ENCODE measurements at places on chromosomes 3 and 15.

DNA sequence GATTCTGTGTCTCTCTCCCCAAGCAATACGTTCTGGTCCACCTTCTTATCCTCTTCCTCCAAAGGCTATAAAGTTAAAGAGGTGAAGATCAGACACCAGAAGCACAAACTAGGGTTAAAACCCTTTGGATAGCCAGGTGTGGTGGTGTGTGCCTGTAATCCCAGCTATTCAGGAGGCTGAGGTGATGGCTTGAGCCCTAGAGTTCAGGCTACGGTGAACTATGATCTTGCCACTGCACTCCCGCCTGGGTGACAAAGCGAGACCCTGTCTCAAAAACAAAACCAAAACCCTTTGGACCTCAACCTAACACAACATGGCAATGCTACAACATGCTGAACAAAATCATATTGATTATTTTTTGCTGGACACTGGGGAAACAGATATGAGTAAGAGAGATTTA lies 43.2 kb downstream of the MSL2 start:
- no peak for DNase-seq

- DNase-seq, result no peak
Measured at GRCh38 chr15:27550635-27551034, 548.5 kb downstream of the OCA2 start.

DNA sequence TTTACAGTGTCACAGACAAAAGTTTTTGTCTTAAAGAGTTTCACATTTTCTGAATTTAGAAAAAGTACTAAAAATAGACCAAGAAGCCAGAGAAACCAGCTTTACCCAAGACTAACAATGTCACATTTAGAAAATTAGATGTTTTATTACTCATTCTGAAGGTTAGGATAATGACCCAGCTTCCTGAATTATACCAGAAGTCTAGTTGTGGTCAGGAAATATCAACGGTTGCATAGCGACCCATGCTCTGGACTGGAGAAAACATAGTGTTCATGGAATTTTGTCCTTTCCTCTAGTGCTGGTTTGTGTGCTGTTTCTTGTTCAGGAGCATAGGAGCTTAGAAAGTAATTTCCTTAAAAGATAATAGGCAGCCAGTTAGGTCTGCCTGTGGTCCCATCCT lies 59.0 kb downstream of the DPPA2 start:
- no peak for DNase-seq

DNA sequence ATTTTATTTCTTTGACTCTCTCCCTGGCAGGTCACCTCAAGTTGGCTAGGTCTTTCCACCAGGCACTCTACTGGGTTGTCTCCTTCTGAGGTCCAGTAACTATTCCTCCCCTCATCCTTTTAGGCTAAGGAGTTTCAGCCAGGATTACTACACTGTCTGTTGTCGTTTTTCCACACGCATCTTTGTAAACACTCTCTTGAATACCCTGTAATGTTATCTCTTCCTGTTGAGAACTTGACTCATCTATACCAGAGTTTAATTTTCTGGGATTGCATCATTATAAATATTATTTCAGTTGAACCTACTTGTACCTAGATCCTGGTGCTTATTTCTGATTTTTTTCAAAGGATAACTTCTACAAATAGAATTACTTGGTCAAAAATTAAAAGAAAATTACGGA lies 138.3 kb downstream of the SQOR start:
- DNase-seq, result no peak

- DNase-seq, result no peak
Measured at GRCh38 chr3:27675287-27675686, 46.8 kb downstream of the EOMES start.

DNA sequence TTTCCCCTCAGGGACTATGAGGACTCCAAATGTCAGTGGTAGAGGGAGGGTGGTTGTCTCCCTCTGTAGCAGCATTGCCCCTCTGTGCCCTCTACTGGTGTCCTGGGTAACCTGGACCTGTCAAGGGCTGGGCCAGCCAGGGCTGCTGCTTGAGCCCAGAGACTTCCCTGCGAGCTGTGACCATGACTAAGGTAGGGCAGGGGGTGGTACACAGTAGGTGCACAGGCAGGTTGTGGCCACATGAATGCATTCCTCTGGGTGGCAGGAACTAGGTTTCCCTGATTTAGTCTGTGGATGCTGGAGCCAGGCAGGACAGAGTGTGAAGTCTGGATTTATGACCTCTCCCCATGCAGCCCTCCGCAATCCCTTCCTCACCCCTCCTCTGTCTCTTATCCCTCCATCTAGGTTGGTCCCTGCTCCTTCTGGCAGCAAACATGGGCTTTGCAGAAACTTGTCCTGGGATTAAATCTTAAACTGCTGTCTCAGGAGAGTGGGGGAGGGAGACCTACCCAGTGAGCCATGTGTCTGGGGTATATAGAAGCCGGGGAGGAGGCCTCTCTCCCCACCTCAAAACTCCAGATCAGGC lies 8.7 kb upstream of the SEMA3F start:
- no peak for DNase-seq

DNA sequence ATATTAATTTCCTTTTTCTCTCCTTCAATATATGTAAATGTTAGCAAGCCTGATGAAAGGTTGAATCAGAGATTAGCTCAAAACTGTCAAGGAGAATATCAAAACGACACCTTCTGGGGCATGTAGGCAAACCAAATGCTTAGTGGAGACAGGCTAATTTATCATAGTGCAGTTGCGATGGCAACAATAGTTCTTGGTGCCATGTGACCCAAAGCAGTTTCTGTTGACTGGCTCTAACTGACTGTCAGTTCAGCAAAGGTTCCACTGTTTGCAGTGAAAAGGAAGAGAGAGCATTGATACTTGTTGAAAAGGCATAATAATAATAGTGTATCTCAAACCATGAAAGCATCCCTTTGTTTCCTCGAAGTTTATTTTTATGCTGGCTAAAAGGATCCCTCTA lies 513.9 kb downstream of the NLGN1 start:
- DNase-seq, result no peak

- DNase-seq, result no peak
Measured at GRCh38 chr15:46872981-46873330, 844.3 kb upstream of the SEMA6D start.

GRCh38 chr3:196332168-196332567 lies 6.0 kb downstream of the TM4SF19 start:
- no peak for DNase-seq

- DNase-seq, result no peak
Measured at GRCh38 chr3:100641471-100642032, 32.2 kb downstream of the ADGRG7 start.

DNA sequence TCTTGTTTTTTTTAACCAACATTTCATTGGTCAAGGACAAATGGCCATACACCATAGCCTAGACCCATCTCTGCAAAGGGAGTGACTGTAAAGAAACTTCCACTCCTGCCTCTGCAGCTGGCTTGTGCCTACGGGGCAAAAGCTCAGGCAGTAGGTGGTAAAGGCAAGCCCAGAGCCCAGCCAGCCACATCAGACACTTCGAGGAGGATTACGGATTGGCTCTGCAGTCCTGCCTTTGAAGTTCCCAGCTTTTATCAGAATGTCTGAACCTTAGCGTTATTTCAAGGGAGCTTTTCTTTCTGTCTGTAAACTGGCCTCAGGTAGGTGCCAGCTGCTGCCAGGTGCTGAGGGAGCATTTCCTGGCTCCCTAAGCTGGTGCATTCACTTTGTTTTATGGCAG lies 15.6 kb downstream of the ZNF710 start:
- DNase-seq, result no peak

- DNase-seq, result no peak
Measured at GRCh38 chr15:93289941-93290617, 201.1 kb upstream of the RGMA start.

DNA sequence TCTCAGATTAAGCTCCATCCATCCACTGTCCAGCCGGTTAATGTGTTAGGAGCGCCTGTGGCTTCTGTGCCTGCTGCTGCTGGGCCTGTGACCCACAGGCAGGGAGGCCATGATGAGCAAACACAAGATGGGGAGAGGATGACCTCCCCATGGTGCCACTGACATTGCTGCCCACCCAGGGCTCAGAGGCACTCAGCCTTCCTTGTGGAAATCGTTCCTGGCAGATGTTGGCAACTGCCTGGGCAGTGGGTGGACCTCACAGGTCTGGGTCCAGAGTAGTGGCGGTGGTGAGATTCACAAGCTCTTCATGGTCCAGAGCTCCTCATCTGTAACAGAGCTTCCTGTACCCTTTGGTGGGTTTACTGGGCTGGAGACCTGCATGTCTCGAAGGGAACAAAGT lies 38.6 kb downstream of the SCN5A start:
- DNase-seq, result no peak

DNA sequence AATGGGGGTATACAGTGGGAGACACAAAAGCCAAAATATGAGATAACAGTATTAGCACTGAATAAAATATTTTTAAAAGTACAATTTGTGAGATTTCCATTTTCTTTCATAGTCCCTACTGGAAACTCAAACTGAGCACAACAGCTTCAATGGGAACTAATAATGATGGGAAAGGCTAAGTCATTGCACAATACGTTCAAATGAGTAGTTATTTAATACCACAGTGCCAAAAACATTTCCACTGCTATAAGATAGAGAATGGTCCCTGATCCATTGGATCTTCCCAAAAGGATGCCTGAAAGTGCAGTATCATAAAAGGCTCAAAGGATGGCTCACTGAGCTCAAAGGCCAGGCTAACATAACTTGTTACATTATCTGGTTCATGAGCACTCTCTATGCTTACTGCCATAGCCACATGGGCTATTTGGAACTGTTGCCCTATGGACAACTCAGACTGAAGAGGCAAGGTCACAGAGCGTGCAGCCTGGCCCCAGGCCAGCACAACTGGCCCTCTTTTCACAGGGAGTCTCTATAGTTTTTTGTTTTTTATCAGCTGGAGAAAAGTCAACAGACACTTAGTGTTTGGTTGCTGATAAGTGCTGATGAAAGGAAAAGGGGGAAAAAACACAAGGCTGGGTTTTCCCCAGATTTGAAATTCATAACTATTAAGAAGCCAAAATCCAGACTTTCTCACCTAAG lies 54.1 kb upstream of the PPIB start:
- no peak for DNase-seq

GRCh38 chr15:45468294-45468693 lies 54.3 kb downstream of the SLC30A4 start:
- DNase-seq, result no peak

GRCh38 chr3:187639927-187640568 lies 30.1 kb downstream of the SST start:
- no peak for DNase-seq

GRCh38 chr3:73681610-73682009 lies 56.9 kb upstream of the PDZRN3 start:
- DNase-seq, result no peak

DNA sequence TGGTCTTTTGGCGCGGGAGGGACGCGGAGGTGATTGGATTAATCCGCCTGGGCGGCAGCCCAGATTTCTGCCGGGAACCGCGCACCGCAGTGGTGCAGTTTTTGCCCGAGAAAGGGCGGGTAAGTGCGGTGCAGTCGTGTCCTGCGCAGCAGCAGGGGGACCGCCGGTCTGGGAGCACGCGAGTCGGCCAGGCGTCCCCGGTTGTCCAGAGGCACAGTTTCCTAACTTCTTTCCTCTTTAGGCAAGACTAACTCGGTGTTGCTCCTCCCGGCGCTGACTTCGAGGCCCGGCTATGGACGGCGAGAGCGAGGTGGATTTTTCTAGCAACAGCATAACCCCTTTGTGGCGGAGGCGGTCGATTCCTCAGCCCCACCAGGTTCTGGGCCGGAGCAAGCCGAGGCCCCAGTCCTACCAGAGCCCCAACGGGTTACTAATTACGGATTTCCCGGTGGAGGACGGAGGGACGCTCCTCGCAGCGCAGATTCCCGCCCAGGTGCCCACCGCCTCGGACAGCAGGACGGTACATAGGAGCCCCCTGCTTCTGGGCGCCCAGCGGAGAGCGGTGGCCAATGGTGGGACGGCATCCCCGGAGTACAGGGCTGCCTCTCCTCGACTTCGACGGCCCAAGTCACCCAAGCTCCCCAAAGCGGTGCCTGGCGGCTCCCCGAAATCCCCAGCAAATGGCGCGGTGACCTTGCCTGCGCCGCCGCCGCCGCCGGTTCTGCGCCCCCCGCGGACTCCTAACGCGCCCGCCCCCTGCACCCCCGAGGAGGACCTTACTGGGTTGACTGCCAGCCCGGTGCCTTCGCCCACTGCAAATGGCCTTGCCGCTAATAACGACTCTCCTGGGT lies 736 bp downstream of the ARHGEF26 start:
- peak; percentile 14 for DNase-seq

GRCh38 chr3:7562892-7563291 lies 702.0 kb downstream of the GRM7 start:
- DNase-seq, result no peak

DNA sequence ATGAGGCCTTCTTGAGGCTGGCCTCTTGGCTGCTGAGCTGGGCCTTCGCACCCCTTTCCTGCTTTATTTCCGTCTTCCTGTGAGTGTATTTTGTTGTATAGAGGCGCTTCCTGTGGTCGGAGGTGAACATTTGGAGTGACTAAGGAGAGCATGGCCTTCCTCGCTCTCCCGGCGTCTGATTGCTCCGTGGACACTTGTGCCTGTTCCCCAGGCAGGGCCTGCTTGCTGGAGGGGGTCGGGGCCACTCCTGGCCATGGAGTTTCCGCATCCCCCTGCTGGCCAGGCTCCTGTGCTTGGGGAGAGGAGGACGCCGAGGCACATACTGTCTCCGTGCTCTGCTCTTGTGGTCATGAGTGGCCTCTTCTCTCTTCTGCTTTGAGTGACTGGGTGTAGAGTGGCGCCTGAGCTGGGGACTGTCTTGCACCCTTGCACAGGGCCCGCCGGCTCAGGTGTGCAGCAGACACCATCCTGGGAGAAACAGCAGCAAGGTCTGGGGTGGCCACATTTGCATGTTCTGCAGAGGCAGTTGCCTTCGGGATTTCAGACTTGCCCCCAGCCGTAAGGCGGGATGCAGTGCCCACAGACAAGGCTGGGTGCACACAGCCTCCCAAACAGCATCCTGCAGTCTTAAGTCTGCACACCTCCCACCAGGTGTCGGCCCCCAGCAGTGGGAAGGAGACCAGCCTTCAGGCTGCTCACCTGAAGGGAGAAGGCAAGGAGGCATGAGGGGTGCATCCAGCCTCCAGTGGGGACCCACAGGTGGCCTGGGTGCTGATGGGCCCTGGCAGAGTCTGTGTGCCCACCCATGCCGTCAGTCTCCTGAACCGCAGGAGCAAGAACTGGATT lies 16.4 kb downstream of the KLF13 start:
- no peak for DNase-seq

DNA sequence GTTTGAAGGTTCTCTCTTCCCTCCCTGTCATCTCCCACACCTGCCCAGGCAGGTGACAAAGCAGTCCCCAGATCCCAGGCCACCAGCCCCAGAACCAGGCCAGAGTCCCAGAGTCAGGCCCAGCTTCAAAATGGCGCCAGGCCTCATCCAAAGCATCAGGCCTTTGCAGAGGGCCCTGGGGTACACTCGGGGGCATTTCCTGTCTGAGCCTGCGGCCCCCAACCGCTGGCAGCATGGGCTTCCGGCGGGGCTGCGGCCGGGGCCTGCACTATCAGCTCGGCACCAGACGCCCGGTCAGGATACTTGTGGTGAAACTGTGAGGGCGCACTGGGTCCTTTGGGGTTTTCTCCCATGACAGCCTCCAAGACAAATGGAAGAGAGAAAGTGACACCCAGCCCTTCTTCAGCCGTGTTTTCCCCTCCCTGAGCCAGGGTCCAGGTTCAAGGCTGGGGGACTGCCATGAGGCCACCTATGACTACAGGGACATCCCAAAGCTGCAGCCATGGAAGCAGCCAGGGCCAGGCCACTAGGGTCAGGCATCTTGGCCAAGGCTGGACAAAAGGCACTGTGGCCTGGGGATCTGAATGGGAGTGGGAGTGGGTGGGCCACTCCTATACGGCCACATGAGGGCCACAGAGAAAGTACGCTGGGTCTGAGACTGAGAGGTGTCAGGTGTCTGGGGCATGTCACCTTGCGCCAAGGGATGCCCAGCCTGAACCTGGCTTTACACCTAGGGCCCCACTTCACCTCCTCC lies 33.9 kb downstream of the RPN1 start:
- no peak for DNase-seq

Measured in CD4-positive, alpha-beta memory T cell (primary cell).